Ammon's horn (tissue), 1 donor: ENCODE measurements at places on chromosomes 6 and 20.

DNA sequence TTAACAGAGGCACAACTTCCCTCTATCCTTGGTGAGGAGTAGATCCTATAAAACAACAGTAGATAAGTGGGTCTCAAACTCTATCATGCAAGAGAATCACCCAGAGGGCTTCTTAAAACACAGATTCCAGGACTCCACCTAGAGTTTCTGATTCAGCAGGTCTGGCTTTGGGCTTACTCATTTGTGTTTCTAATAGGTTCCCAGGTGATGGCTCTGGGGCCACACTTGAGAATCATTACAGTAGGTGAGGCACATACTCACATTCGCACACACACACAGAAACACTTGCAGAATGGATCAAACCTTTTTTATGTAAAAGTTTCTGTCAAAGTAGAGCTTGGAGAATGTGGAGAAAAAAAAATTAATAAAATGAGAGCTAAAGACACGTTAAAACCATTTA, 52.4 kb downstream of the TMEM242 start:
- no peak for DNase-seq

- DNase-seq: no peak
These were observed 2.5 kb upstream of the SRC start for GRCh38 chr20:37343212-37343993.

DNA sequence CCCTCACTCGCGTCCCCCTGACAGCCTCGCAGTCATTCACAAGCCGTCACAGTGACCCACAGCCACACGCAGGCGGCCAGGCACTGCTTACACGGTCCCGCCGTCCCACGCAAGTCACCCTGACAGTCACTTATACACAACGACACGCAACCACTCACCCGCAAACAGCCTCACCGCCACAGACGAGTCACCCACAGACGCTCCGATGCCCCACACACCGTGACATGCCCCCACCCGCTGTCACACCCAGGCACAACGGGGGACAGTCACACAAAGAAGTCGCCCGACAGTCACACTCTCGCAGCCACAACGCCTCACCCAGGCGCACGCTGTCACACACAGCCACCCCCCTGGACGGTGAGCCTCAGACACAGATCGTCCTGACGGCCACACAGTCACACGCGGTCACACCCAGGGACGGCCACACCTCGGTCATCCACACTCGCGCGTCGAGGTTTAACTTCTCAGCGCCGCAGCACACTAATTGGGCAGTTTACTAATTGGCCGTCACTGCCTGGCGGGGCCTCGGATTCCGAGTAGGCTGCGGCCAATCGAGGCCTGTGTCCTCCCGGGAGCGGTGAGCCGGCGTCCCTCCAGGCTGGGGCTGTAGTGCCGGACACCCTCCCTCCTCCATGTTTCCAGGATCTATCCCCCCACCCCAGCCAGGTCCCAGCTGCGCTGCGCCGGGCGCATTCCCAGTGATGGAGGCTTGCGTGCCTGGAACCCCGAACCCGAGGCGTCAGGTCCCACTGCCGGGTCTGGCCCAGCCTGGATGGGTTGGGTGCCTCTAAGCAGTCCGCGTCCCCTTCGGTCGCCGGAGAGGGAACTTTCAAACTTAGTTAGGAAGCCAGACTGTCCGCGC, 790 bp downstream of the TOX2 start:
- DNase-seq: no peak

DNA sequence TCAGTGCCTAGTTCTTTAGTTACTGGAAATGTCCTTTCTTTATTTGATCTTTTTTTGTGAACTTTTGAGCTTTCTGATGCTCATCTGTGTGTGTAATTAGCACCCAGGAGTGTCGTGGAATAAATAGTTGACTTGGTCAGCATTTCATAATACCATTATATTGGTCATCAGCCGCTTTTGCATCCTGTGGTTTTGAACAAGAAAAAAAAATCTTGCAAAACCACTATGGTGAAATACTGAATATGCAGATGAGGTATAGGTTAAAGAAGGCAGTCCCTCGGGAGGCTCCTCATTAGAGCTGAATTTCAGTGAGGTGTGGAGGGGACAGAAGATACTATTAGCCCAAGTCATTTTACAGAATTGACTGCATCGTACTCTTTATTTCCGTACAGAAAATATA, 90.1 kb downstream of the FOXO3 start:
- no peak for DNase-seq

DNA sequence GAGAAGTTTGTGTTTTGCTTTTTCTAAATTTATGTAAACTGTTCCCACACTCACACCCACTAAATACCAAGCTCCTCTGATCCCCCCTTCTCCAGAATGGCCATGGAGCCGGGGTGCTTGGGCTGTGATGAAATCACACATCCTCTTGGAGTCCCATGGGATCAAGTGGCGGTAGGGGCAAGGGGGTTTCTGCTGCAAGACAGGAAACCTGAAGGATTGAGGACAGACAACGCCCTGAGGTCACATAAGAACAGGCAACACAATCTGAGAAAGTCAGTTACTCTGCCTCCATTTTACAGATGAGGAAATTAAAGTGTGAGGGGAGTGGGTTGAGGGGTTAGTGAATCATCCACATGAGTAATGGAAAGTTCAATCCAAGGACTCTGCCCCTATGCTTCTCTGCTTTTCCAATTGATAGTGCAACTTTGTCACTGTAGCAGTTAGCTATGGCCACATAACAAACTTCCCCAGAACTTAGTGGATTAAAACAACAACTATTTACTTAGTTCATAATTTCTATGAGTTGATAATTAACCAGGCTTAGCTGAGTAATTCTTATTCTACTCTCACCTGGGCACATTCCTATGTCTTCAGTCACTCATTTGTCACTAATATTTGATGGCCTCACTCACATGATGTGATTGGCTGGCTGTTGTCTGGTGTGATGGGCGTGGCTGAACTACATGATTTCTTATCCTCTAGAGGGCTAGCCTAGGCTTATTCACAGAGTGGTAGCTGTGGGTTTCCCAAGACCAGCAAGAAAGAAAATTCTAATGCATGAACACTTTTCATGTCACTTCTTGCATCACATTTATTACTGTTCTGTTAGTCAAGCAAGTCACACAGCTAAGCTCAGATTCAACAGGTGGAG, 311.1 kb upstream of the RNF24 start:
- DNase-seq: no peak

DNA sequence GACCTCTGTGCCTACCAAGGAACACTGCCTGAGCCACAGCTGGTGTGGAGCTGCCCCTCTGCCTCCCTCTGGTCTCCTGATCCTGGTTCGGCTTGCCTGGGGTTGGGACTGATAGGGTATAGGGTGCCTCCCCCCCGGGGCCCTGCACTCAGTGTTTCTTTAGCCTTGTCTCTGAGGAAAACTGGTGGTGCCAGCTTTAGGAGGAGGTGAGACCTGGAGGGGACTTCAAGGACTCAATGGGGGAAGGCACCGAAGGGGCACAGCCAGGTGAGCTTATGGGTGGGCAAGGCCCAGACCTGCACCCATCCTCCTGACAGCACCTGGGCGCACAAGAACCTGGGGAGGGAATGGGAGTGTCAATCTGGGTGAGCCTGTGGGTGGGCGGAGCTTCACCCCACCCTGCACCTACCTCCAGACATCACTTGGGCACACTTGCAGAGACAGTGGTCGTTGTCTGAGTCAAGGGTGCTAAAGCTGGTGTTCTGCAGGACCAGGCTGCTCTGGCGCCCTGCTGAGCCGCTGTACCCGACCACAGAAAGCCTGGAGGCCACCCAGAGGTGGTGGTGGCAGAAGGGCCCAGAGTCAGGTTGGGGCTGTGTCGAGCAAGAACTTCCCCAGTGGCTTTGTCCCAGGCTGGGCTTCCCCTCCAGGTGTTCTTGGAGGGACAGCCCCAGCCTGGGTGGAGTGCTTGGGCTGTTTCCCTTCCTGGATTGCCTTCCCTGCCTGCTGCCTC, 40.5 kb downstream of the FAM110A start:
- no peak for DNase-seq

DNA sequence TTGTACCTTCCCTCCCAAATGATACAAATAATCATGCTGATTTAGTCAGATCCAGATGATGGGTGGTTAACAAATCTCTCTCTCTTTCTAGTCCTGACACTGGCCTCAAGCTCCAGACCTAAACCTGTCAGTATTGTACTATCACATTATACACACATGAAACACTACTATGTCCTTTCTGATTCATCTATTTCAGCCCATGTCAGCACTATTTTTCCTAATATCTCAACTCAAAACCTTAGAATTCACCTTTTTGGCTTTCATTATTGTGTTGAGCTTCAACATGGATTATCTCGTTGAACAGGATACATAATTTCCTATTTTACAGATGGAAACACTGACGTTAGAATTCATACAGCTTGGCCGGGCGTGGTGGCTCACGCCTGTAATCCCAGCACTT, 3.5 kb downstream of the PIGU start:
- no peak for DNase-seq

GRCh38 chr20:3235666-3236324, 3.2 kb downstream of the SLC4A11 start:
- DNase-seq: no peak

DNA sequence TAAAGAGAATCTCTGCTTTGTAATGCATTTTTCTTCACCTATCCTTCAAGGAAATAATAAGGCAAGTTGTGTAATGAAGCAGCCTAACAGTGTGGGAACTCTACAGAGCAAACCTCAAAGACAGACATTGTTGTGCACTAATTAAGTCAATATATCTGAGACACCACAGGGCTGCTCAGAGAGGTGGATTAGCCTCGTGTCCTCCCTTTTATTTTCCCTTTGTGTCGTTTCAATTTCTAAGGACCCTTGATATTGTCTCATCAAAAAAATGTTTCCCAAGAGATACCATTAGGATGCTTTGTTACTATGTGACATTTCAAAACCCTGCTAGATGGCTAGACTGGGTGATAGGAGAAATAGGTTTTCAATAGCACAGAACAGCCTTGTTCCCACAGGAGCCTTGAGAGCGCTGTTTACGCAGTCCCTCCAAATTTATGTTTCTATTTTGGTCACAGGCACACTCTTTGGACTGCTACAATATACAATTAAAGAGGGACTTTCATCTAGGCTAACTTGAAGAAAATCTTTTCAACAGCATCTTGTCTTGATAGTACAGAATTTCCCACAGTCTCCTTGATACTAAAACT, 23.1 kb downstream of the UBE3D start:
- no peak for DNase-seq

DNA sequence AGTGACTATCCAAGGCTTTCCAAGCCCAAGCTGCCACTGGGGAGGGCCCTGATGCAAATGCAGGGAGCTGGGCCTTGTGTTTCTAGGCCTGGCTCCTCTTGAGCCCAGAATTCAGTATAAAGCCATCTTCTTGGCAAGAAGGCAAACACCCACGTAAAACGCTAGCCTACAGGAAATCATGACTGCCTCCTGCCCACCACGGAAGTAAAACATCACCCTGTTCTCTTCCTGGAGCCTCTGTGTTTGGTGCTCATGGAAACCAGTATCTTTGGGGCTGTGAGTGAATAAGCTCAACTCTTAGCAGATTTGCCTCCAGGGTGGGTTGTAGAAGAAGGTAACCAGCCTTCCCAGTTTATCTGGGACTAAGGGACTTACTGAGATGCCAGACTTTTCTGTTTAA, 271.0 kb downstream of the ZNF217 start:
- DNase-seq: no peak

- DNase-seq: no peak
These were observed at the start of gene EMILIN3 for GRCh38 chr20:41366546-41367392. TSS of gene EMILIN3 (minus strand) at chr20:41366818. CDS start at chr20:41366634, 184 bp downstream.

- no peak for DNase-seq
These were observed 193.1 kb downstream of the NRN1 start for GRCh38 chr6:5813625-5814027.

DNA sequence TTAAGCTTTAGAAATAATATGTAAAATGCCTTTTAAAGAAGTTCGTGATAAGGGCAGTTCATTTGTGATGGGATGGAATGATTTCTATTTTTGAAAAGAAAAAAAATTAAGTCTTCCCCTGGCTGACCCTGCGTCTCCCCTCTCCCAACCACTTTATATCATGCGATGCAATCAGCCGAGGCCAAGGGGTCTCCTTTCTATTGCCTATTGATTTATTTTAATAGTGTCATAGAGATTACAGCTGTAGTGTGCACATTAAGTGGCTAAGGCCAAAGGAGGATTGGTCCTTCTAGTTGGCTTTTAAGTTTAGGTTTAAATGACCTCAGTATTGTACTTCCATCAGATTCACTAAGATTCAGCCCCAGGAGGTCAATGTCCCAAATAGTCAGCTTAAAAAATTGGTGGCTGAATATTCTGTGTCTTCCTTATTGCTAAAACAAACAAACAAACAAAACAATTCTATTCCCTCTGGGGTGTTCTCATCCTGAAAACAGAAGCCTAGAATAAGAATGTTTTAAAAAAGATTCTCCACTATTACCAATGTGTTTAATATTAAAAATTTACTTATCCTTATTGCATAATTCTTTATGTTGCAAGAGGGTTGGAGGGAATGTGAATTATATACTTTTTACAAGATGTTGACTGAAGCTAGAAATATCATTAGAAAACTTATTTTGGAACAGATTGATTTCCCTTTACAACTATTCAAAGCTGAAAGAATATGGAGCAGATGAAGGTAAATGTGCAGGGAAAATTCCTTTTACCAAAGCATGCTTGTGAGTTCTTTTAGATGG, 359.1 kb downstream of the SAMD5 start:
- no peak for DNase-seq

GRCh38 chr6:1705183-1705582, 95.5 kb downstream of the FOXC1 start:
- no peak for DNase-seq

GRCh38 chr6:149335924-149336608, 18.6 kb downstream of the TAB2 start:
- DNase-seq: no peak

DNA sequence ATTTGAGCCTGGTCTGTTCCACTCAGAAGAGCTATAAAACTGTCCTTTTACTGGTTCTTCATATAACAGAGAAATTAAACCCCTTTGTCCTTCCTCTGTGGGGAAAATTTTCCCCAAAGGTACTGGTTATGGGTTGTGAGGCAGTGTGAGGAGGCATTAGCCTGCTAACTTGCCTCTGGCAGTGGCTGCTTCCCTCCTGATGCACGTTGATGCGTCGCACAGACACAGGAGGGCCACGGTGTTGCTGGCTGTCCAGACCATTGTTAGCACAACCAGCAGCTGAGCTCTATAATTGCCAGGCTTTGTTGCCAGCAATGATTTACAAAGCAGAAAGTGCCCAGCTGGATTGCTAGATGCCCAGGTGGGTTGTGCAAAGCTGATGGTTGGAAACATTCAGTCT, 10.1 kb downstream of the AAR2 start:
- no peak for DNase-seq

DNA sequence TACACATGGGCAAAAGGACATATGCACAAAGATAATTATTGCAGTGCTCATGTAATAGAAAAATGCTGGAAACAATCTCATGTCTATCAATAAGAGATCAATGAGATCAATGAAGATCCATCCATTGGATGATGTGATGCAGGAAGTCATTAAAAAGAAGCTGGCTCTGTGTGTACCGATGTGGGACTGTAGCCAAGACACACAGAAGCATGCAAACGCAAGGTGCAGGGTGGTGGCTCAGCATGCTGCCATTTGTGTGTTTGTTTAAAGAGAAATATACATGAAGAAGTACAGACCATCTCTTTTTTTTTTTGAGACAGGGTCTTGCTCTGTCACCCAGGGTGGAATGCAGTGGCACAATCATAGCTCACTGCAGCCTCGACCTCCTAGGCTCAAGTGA, 33.1 kb upstream of the KCNB1 start:
- DNase-seq: no peak
